NCI-H187 (cell line): ENCODE measurements at places on chromosomes 2 and 18.

DNA sequence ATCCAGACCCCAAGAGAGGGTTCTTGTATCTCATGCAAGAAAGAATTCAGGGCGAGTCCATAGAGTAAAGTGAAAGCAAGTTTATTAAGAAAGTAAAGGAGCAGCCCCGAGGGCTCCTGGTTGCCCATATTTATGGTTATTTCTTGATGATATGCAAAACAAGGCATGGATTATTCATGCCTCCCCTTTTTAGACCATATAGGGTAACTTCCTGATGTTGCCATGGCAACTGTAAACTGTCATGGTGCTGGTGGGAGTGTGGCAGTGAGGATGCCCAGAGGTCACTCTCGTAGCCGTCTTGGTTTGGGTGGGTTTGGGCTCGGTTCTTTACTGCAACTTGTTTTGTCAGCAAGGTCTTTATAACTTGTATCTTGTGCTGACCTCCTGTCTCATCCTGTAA, 750.2 kb upstream of the FANCL start:
- DNase-seq = no peak

DNA sequence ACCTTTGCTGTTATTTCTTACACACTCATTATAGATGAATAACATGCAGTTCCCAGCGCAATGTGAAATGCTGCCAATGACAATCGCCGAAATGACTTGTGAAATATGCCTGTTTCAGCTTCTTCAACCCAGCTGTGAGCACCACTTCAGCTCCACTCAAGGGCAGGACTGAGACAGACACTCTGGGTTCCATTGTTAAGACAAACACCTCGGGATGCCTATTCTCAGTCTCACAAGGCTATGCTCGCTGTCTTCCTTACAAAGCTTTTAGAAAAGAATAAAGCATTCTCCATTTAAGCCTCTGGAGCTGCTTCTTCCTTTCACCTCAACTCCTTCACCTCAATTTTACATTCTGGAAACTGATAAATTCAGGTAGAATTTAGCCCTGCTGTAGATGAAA, 4.2 kb downstream of the CBLN2 start:
- DNase-seq = peak; percentile 24

DNA sequence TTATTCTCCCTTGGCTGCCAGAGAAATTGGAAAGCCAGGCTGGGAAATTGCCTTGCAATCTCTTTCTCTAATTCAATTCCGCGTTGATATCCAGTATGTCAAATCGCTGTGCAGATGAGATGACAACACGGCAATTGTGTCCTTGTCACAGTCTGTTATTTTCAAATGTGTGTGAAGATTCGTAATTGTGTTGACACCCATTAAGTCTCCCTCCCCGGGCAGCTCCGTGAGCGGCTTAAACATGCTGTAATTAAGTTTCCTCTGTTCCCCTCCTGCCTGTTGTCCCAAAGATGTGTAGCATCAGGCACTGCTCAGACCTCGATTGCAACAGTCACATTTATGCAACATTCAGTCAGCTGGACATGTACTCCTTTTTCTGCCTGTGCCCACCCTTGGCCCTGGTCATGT, 209.5 kb downstream of the LPIN1 start:
- no peak for DNase-seq

GRCh38 chr2:352696-353095, 64.8 kb upstream of the ALKAL2 start:
- no peak for DNase-seq
